ENCODE measurements at places on chromosomes 4 and X. TPM values are rescaled to one million over a fixed set of nuclear protein-coding genes. Genes with fewer than 3 reads are reported as not detected.

The TMEM156 gene
- total RNA-seq: 0.74 TPM

The AFM gene
- total RNA-seq: not detected

The MAMLD1 gene
- 3.7 TPM for total RNA-seq

The PTCHD1 gene
- 11.1 TPM for total RNA-seq

The TAPT1 gene
- 80.4 TPM for total RNA-seq

The CXCL3 gene
- not detected for total RNA-seq

The COX7B2 gene
- not detected for total RNA-seq

The TSR2 gene
- total RNA-seq: 12.8 TPM

The GAGE2A gene
- not detected for total RNA-seq

The FGFBP2 gene
- total RNA-seq: not detected
